ENCODE measurements at places on chromosomes 5 and 9.

- peak; percentile 44 for DNase-seq
These were observed 114.5 kb upstream of the SPRY4 start for GRCh38 chr5:142439207-142439860.

GRCh38 chr5:109876941-109877669 lies 187.4 kb downstream of the MAN2A1 start:
- no peak for DNase-seq

- no peak for DNase-seq
These were observed 250.4 kb upstream of the TMEM161B start for GRCh38 chr5:88519066-88519465.

DNA sequence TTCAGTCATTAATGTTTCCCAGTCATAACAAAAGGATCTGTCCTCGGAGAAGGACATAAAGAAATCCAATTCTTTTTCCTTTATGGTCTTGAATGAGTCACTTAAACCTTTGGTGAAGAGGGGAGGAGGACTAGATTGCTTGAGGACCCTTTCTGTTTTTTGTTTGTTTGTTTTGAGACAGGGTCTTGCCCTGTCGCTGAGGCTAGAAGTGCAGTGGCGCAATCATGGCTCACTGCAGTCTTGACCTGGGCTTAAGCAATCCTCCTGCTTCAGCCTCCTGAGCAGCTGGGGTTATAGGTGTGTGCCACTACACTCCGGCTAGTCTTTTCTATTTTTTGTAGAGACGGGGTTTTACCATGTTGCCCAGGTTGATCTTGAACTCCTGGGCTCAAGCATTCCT lies 12.3 kb downstream of the TIGD6 start:
- peak; percentile 25 for DNase-seq

DNA sequence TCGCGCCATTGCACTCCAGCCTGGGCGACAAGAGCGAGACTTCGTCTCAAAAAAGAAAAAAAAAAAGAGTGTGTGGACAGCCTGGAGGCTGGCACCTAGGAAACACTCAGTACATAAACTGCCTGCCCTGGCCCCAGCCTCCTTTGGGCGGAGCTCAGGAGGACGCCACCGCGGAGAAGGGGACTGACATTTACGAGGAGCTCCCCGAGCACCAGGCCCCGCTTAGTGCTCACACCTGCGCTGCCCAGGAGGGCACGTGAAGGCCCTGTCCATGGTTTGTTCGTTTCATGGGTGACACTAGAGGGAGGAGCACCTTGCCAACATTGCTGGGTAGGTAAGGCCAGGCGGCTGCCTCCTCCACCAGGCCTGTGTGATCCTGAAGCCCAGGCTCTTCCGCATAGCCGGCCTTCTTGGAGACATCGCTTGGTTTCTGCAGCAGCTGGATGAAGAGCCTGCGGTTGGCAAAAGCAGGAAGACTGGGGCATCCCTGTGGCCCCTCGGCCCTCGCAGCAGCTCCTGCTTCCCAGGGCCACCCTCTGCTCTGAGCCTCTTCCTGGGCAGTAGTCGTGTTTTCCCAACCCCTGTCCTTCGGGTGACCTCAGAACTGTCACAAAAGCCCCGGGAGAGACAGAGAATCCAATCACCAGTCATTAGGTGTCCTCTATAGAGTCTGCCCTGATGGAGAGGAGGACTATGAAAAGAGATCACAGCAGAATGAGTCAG lies 26.2 kb upstream of the LAMC3 start:
- DNase-seq: no peak

GRCh38 chr9:133528001-133528875 lies 3.5 kb upstream of the MYMK start:
- DNase-seq: no peak

DNA sequence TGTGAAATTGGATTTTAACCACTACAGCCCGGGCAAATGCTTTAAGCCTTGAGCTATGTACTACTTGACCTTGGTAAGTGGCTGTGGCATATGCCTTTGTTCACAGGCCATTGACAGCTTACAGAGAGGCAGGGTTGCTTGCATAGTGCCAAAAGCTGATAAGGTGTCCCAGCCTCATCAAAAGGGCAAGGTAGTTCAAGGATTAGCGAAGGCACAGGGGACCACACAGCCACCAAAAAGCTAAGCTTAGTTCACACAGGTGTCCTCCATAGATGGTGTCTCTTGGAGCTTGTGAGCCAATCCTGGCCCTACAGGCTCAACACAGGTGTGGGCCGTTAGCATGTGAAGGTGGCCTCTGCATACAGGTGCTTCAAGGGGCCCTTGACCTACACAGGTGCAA lies 86.8 kb downstream of the ZNF622 start:
- DNase-seq: no peak

DNA sequence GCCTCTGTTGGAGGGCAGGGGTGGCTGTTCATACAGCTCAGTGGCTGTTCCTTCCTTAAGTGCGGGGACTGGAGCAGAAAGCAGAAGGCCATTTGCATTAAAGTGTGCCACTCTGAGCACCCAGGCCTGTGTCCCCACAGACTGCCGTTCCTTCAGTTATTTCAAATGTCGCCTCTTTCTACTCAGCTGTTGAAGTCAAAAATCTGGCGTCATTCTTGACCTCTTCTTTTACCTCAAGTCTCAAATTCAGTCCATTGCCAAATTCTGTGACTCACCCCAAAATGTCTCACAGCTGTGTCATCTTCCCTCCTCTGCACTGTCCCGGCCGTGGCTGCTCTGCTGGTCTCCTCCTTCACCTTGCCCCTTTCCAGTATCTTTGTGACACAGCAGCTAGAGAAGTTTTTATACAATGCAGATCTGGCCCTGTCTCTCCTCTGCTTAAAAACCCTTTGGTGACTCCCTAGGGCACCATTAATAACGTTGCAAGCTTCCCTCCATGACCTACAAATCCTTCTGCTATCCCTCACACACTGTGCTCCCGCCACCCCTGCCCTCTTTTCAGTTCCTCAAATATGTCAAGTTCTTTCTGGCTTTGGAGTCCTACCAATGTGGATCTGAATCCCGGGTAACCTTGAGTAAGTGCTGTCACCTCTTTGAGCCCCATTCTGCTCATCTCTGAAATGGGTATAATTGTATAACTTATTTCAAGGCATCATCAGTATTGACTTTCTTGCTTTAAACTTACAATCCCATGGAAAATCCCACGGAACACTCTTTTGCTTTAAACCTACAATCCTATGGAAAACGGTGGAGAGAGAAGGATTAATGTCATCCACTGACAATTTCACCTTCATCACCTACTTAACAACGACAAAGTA lies 98.3 kb upstream of the BOD1 start:
- DNase-seq: peak; percentile 83

- peak; percentile 55 for DNase-seq
These were observed 5.2 kb upstream of the RPL26L1 start for GRCh38 chr5:172953776-172954675.

GRCh38 chr5:58544195-58544594 lies 38.7 kb upstream of the RAB3C start:
- DNase-seq: no peak

Measured in mesenchymal stem cell (in vitro differentiated cells and primary cell).